Left ventricle myocardium inferior (tissue), 1 donor: ENCODE measurements at places on chromosomes 11 and 22.
A peak's percentile ranks its signal among the peaks of the same experiment; 100 is the strongest.

DNA sequence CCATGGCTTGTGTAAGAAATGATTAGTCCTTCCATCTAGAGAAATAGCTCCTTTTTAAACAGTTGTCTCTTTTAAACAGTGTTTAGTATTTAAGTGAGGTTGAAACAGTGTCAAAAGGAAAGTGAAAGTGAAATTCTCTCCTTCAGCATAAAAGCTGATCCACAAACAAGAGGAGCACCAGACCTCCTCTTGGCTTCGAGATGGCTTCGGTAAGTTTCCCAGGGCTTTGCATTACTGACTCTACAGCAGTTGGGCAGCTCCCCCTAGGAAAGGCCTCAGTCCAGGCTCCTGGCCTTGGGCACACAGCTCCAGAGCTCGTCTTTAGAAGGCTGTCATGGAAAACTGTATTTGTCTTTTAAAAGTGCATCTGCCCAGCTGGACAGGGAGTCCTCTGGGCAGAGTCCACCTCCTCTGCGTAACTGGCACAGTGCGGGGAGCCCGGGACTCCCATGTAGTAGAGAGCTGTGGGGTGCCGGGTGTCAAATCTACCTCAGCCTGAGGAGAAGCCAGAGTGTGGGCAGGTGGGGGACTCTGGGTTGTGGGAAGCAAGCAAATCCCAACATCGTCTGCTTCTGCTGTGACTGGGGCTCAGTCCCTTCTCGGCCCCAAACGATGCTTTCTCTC, at the start of gene PLAAT4:
PLAAT4 (plus strand) TSS at position 140 of the 624 bp plus-strand sequence; CDS start at position 201, 61 bp downstream.
- peak; percentile 20 for DNase-seq

GRCh38 chr11:64220798-64221197, 5.2 kb downstream of the TRPT1 start:
- DNase-seq = no peak

DNA sequence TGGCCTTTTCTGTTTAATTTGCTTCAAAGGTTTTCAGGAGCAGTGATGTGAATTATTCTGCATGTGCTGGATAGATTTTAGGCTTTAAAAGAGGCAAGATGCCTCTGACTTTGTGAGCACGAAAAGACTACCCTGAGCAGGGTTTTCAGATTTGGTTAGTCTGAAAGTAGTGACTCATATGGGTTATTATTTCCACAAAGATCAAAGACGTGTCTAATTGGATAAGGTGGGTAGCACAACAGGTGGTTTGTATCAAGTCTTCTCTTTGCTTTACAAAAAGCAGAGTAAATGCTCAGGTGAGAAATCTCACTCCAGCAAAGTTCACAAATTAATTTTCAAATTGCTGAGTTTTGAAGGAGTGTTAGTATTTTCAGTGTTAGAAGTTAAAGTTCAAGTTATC, 37.6 kb upstream of the DBX1 start:
- DNase-seq = no peak

- DNase-seq = no peak
Measured at GRCh38 chr22:25602916-25603315, 38.4 kb downstream of the GRK3 start.

DNA sequence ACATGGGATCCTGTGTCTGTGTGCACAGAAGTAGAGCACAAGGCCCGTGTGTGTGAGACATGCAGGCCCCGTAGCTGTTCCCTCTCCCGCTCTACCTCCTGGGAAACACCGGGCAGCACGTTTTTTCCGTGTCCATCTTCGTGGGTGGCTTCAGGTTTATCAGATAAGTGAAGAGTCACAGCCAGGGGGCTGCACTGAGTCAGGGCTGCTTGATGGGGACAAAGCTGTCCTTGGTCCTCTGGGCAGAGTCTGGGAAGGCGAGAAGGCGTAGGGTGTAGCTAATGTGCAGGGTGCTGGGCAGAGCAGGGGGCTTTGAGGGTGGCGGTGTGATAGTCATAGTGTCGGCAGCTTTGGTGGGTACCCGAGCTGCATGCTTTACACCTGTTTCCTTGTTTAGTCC, 23.7 kb downstream of the INCENP start:
- DNase-seq = no peak

GRCh38 chr22:32644252-32645100, 157.0 kb upstream of the TIMP3 start:
- peak; percentile 54 for DNase-seq

DNA sequence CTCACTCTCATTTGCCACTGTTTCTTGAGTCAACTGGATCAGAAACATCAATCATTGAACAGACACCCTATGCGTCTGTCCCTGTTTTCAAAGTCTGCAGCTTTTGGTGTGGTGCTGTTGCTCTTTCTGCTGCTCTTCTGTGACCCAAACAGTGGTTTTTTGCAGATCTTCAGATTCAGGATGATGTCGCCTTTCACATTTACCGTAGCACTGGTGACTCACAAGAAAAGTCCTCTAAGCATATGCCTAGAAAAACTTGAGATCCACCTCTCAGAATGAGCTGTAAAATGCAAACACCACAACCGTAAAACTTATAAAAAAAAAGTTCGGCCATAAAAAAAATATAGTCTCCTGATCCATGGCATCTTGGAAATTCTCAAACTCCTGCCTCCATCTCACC, 400.4 kb downstream of the NTM start:
- no peak for DNase-seq

DNA sequence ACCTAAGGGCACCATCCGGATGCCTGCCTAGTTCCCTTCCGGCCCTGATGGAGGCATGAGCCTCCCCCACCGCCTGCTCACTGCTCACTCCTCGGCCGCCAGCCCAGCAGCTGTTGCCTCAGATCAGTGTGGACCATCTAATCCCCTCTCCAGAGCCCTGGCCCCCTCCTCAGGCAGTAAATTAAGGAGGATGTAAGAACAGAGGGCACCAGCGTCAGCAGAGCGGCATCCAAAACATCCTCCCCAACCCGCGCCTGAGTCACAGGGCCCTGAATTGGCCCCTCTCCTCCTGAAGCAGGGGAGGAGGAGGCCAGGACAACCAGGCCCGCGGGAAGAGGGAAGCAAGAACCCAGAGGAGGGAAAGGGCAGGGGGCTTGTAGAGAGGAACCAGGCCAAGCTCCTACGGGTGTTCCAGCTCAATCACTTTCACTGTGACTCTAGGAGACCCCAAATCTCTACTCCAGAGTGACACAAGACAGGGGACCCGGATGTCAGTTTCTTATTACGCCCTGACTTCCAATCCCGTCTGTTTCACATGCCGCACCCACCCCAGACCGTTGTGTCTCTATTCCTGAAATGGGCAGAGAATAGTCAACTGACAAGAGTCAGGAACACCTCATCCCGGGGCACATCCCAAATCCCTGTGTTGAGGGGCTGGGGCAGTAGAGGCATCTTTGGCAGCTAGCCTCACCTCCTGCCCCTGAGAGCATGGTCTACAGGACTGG, 31.3 kb upstream of the MYOD1 start:
- DNase-seq = no peak

GRCh38 chr11:20489948-20490347, 102.4 kb downstream of the PRMT3 start:
- no peak for DNase-seq

- no peak for DNase-seq
Measured at GRCh38 chr22:27413702-27414101, 387.9 kb downstream of the MN1 start.
